Colonic mucosa (tissue), 4 donors: ENCODE measurements at places on chromosomes 1 and 21. TPM values are rescaled to one million over a fixed set of nuclear protein-coding genes. Genes with fewer than 3 reads are reported as not detected.

Gene TFF2
- total RNA-seq = 2.3 TPM

DNA sequence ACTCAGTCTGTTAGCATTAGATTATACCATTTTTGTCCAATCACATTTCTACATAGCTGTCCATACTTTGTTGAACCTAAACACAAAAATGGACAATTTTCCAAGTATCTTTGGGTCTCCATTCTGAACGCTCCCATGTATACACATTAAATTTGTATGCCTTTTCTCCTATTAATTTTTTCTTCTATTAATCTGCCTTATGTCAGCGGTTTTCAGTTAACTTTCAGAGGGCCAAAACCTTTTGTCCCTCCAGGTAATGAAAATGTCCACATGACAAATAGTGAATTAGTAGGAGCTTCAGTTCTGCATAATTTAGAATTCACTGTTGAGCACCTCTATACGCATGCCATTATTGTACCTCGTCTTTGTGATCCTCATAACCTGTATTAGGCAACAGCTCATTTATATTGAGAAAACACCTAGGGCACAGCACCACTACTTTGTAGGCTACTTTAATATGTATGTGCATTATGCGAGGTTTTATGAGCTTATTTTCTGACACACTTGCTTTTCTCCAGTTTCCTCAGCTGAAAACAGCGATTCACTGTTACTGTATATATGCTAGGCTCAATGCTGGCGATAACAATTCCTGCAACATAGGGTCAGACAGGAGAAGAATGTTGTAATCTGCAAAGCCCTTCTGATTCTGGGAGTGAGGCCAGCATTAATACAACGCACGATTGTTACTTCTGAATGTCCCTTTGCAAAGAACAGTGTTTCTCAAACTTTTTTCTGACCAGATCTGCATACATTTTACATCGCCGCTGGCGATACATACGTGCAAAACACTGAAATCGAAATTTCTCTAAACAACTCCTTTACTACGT is 1.1 kb upstream of the ABCD3 start:
- peak; percentile 47 for DNase-seq

Gene CYP4X1
- 0.57 TPM for total RNA-seq

- DNase-seq = no peak
Measured at GRCh38 chr1:110540891-110541685, 22.1 kb upstream of the KCNA10 start.

DNA sequence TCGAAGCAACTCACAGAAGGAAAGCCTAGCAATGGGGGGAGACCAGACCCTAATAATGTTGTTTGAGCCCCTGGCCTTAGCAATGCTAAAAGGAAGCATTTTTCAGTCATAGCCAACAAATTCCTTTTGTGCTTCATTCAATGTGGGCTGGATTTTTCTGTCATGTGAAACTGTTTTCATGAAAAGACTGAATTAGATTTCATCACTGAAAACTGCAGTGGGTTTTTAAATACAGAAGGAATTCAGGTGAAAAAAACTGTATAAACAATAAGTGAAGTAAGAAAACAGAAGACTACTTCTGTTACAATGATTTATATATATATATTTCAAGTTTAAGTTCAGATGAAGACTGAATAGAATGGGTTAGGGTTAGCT is 204.8 kb downstream of the SMYD3 start:
- no peak for DNase-seq

DNA sequence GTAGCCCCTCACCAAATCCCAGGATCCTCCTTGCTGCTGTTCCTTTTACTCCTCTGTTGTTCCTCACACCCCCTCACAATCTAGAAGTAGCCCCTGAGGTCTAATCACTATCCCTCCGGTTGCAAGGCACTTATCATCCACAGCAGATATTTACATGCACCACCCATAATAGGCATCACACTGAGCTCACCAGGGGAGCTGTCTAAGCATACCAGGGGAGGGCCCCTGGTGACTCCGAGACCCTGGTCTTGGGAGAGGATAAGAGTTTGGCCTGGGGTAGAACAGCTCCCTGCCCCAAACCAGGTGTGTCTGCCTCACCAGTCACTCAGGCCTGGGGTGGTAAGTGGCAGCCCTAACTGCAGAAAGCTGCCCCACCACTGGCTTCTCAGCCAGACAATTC is 37.3 kb upstream of the ZC3H12A start:
- DNase-seq = no peak

Gene KISS1
- total RNA-seq = 0.91 TPM

GRCh38 chr1:1808206-1808605 is 29.9 kb upstream of the NADK start:
- no peak for DNase-seq

DNA sequence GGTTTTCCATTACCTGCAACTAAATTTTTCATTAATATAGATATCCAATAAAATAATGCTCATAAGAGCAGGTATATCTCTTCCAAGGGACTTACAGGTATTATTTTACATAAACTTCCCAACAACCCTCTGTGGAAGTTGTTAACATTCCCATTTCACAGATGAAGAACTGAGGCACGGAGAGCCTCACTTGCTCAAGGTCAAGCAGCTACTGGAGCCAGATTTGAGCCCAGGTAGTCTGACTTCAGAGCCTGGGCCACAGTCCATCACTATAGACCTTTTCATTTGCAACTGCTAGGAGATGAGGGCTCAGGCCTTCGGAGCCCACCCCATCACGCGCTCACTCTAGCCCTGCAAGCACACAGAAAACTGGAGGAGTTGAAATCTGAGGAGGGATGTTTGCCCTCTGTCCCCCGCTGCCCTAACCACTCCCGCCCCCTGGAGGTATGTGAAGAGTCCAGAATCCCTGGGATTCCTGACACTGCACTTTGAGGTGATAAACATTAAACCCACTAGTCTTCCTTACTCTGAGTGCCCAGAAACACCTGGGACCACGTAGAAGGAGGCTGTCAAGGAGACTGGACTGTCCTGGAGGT is 11.7 kb upstream of the ALPL start:
- no peak for DNase-seq

GRCh38 chr1:87720561-87720960 is 391.9 kb downstream of the LMO4 start:
- no peak for DNase-seq

DNA sequence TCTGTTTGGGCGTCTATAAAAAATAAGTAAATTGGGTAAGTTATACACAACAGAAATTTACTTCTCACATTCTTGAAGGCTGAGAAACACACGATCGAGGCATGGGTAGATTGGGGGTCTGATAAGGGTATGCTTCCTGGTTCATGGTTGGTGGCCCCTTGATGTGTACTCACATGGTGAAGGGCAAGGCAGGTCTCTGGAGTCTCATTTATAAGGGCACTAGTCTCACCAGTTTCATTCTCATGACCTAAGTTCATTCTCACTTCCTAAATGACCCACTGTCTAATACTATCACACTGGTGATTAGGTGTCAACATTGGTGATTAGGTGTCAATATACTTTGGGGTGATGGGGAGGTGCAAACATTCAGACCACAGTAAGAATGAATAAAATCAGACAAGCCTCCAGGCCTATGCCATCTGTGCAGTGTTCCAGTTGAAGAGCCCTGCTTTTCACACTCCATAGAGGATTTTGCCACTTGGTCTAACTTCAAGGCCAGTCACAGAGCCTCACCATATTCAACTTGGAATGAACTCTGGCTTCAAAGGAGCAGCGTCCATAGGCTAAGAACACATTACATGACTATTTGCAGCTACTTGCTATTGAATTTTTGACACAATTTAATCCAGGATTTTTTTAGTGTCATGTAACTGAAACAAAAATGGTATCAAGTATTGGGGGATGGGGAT is 2.5 kb upstream of the GBP4 start:
- no peak for DNase-seq

DNA sequence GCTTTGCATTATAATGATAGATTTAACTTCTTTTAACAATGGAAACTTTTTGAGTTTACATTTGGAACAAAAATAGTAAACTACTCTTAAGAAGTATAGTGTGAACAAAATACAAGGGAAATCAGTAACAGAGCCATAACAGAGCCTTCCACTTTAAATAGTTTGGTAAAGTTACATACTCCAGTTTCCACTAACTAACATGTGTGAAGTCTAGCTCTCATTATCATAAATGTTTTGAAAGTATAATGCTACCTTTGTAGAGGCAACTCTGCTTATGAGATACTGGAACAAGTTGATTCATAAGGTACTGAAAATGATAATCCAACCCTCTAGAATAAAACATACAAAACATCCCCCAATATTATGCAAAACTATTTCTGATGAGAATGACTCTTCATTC is 1155.1 kb upstream of the ADGRL2 start:
- DNase-seq = no peak

DNA sequence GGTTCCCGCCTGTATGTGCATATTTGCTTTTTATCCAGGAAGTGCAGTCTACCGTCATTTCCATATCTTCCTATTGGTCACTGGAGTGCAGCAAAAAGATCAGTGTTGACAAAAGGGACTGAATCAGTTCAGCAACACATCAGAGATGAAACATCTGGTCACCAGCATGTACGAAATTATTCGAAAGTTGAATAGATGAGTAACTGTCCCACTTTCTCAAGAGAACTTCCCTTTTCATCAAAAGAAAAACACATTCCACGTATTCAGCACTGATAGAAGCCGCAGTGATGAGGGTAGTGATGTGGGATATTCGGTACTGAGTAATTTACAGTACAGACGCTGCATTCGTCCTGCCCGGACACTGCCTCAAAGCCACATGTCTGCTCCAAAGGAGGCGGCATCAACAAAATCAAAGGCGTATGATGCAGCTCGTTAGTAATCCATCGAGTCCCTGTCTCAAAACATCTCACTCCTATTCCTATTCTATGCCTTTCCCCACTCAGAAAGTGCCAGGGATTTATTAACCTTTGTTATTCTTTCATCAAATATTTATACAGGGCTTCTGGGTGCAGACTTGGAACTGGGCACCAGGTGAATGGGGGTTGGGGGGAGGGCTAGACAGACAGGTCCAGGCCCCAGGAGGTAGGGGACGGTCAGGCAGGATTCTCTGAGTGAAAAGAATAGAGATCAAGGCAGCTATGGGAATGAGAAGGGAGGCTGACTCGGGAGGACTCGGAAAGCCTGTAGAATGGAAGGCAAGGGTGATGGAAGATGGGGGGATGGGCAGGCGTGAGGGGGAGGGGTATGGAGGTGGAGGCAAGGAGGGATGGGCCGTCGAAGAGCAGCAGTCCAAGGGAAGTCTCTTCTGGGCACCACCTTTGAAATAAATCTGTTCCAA is 79.5 kb upstream of the SLC45A1 start:
- DNase-seq = peak; percentile 56

Gene RIPPLY3
- total RNA-seq = not detected

- DNase-seq = no peak
Measured at GRCh38 chr1:245107776-245108114, 47.0 kb upstream of the KIF26B start.

DNA sequence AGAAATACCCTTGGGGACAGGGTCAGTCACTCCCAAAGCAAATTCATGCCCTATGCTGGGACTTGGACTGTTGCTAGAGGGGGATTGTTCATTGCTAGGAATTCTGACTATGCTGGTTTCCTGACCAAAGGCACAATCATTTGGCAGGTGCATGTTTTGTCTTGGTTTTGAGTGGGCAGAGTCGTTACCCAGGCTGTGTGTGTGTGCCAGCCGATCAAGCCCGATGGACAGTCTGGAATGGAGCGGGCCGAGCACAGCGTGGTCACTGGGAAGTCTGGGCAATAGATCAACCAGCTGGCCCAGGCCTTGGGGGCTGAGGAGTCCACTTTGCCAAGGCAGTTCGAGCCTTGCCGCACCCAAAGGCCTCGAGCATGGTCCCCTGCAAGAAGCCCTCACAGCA is 60.9 kb downstream of the HTR6 start:
- DNase-seq = no peak

DNA sequence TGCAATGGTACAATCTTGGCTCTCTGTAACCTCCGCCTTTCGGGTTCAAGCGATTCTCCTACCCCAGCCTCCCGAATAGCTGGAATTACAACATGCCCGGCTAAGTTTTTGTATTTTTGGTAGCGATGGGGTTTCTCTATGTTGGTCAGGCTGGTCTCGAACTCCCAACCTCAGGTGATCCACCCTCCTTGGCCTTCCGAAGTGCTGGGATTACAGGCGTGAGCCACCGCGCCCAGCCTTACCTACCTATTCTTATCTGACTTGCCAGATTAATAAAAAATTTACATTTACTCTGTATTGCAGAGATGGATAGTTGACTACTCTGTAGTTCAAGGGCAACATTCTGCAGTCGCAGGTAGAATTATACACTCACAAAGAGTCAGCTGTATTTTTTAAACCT is 359.6 kb downstream of the KCTD3 start:
- no peak for DNase-seq

DNA sequence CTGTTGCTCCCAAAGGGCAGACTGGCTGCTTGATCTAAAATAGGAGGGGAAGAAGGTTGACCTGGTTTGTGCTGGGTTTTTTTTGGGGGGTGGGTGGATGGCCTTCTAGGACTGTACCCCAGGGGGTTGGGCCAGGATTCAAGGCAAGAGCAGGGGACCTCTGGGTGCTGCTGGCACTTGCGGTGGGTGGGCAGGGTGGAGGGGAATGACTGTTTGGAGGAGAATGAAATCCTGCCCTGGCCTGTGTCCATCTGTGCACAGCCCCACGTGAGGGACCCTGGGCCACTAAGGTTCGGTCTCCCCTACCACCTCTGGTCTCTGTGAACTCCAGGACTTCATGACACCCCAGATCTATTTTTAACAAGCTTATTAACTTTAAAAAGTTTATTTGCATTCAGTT is 414.2 kb downstream of the PTPRU start:
- peak; percentile 3 for DNase-seq

DNA sequence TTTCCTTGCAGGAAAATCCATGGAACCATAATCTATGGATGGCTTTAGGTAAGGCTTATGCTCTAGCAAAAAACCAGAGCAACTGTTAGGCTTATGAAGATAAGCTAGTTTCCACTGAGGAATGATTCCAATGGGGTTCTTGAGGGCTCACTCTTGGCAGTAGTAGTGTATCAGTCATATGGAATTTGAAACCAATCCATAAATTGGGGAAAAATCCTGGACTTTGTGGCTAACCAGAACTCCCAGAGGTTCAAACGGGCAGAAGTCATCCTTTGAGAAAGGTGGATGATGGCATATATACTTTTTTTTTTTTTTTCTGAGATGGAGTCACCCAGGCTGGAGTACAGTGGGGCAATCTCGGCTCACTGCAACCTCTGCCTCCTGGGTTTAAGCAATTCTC is 54.2 kb upstream of the ATF3 start:
- no peak for DNase-seq

Gene HPCAL4
- total RNA-seq = 0.16 TPM
